Glomerular endothelial cell (primary cell): ENCODE measurements at places on chromosomes 3 and 15. TPM values are rescaled to one million over a fixed set of nuclear protein-coding genes. Genes with fewer than 3 reads are reported as not detected.

Gene KCNMB3
- total RNA-seq: 0.53 and 2.1 TPM in 2 replicates

DNA sequence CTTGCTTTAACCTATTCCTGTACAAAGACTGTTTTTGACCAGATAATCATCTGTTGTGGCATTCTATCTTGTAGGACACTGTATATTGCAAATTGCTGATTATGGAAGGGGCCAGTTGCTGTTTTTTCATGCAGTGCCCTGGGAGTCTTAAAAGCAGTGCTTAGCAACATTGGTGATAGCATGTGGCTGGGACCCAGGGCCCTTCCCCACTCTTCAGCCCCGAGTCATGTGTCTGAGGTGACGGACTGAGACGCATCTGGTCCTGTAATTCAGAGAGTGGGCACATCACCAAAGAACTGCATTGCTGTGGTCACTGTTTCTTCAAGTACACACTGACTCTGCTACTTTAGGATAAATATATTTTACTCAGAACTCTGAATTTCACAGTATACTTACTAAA, 63.4 kb downstream of the SNRK start:
- DNase-seq: no peak

Gene HRG
- not detected in 2 replicates for total RNA-seq

GRCh38 chr3:12553921-12554391, 2.9 kb upstream of the MKRN2 start:
- no peak for DNase-seq

DNA sequence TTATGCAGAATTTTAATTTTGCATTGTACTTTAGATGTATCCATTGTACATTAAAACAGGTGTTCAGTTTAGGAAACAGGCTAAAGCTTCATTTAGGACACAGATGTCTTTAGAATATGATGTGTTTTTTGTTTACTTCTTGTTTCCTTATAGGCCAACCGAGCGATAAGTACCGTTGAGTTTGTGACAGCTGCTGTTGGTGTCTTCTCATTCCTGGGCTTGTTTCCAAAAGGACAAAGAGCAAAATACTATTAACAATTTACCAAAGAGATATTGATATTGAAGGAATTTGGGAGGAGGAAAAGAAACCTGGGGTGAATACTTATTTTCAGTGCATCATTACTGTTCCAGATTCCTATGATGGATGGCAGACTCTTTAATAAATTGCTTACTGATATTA, 29.4 kb downstream of the PLAAT1 start:
- DNase-seq: no peak
